ENCODE measurements at places on chromosomes 7 and 10. TPM values are rescaled to one million over a fixed set of nuclear protein-coding genes. Genes with fewer than 3 reads are reported as not detected.

DNA sequence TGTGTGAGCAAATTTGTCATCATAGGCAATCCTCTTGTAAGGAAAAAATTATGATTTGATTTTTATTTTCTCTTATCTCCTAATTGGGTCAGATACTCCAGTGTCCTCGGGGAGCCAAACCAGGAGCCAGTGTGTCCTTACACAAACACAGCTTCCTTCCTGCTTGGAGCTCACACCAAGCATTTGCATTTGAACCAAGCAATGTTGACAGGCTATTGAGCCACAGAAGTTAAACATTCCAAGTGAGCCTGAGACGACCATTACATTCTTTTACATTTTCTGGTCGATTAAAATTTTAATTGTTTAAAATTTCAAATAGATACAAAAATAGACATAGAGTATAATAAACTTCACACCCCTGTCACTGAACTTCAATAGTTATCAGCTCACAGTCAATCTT, 194.8 kb downstream of the CFTR start:
- no peak for DNase-seq

DNA sequence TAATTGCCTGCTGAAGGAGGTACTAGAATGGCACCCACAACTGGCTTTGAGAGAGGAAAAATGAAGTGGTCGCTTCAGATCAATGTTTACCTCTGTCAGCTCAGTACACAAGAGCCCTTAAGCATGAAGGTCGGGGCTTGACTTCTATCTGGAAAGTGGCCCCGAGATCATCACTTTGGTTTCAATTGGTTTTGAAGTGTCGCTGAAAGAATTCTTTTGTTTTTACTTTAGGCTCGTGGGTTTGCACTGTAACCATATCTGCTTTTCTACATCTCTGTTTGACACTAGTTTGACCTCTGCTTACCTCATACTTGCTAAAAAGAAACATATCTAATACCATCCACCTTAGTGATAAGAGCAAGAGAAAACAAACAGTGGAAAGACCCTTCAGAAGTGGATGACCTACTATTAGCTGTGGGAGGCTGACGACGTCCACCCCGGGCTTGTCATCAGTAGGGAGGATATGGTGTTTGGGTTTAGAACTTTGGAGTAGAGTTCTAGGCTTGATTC, 361.8 kb downstream of the GATA3 start:
- no peak for DNase-seq

Gene RINT1
- polyA plus RNA-seq = 26.9 TPM

- no peak for DNase-seq
Observed at GRCh38 chr10:26318672-26319071, 102.1 kb downstream of the GAD2 start.

GRCh38 chr10:71359364-71360046, 37.2 kb upstream of the CDH23 start:
- no peak for DNase-seq

- DNase-seq = no peak
Observed at GRCh38 chr10:67863094-67863493, 21.4 kb upstream of the SIRT1 start.

DNA sequence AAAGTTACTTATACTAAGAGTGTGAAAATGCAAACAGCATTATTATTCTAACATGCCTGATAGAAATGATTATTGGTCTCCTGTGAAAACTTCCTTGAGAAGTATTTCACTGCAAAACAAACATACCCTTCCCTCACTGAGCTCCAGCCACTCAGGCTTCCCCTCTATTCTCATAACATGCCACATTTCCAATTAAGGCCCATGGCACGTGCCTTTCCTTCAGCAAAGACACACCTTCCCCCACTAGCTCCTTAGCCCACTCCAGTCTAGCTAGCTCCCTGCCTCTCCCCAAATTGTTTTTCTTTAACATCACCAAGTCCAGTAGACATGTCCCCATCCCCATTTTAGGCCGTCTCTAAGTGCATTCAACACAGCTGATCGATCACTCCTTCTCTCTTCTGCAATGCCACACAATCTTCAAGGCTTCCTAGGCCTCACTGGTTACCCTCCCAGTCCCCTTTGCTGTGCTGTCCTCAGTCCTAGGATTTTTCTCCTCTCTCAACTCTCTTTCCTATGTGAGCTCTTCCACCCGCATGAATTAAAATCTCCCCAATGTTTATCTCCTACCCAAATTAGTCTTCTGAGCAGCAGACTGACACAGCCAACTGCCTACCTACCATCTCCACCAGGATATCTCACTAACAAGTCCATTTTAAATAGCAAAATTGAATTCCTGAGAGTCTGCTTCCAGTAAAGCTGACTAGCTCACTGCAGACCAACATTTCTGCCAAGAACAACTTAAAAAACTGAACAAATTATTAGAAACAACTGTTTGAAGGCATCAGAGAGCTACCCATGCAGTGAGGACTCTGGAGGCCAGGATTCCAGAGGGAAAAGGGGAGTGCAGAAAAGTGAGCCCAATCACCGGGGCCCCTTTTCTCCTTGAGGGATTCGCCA, 11.9 kb downstream of the CYTH3 start:
- no peak for DNase-seq

DNA sequence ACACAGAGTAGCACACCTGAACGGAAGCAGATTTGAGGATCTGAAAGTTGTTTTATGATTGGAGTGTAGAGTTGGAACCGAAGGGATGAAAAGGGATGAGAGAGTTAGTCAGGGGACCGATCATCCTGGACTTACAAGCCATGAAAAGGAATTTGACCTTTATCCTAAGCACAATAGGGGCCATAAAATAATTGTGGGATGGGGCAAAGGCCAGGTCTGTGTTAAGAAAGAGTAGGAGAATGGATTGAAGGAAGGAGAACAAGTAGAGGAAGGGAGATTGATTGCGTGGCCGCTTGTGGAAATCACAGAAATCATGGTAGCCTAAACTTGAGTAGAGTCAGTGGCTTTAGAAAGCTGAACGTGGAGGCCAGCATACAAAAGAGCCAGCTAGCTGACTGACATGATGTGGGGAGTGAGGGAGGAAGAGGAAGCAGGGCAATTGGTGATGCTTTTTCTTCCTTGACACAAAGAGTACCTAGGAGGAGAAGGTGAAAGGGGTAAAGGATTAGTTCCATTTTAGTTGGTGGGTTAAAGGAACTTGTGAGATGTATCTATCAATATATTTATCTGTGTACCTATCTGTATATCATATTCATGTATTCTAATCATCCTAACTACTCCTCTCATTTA, 67.1 kb upstream of the RPA3 start:
- DNase-seq = no peak

- DNase-seq = no peak
Observed at GRCh38 chr10:27072436-27073114, 27.7 kb downstream of the ANKRD26 start.

GRCh38 chr7:41122256-41122987, 580.5 kb downstream of the INHBA start:
- DNase-seq = no peak

Gene UBTD1
- polyA plus RNA-seq = 9.8 TPM

GRCh38 chr10:101967119-101967518, 88.9 kb downstream of the ARMH3 start:
- DNase-seq = no peak

- DNase-seq = no peak
Observed at GRCh38 chr10:79066411-79067240, 2.1 kb upstream of the ZMIZ1 start.

Gene LIPN
- not detected for polyA plus RNA-seq

Gene GPRIN2
- 3.8 TPM for polyA plus RNA-seq

Gene IFIT2
- polyA plus RNA-seq = 8.8 TPM

DNA sequence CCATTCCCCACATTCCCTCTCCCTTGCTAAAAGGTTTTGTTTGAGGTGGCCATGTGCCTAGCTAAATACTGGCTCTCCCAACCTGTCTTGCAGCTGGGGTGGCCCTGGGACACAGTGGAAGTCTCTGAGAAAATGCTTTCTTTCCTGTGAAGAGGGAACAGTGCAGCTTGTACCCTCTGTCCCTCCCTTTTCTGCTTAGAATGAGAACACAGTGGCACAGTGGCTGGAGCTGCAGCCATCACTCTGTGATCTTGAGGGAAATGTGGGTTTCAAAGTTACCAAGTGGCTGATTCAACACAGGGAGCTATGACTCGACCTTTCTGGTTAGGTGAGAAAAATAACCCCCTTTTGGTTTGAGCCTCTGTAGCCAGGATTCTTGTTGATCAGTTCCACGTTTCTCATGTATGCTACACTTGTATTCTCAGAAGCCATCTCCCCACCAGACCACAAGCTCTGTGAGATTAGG, 62.7 kb upstream of the CARD11 start:
- no peak for DNase-seq

Gene SFXN3
- 36.1 TPM for polyA plus RNA-seq

DNA sequence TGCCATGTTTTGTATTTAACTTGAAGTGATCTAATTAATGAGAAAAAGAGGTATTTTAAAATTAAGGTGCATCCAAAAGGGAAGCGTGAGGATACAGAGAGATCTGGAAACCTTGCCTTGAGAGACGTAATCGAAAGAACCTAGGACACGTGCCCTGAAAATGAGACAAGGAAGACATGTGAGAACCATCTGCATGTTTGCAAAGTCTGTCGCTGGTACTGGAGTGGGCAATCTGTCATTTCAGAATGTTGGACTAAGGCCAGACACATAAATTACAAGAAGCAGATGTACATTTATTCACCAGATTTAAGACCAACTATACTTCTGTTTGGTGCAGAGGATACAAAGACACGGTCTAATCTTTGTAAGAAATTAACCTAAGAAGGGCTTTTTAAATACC, 9.2 kb downstream of the AGR2 start:
- DNase-seq = no peak

GRCh38 chr10:42753126-42753506, 29.5 kb upstream of the BMS1 start:
- peak; percentile 61 for DNase-seq

- DNase-seq = no peak
Observed at GRCh38 chr10:11863353-11864109, 40.4 kb downstream of the PROSER2 start.

Gene ARL3
- polyA plus RNA-seq = 31.5 TPM

Gene AKR1B1
- 104 TPM for polyA plus RNA-seq

GRCh38 chr7:37916673-37917660, at the start of gene SFRP4:
SFRP4 (minus strand) TSS chr7:37916817; CDS start chr7:37916537, 280 bp downstream.
- no peak for DNase-seq

Gene OPN4
- not detected for polyA plus RNA-seq

Gene GRM8
- 9.4 TPM for polyA plus RNA-seq

- no peak for DNase-seq
Observed at GRCh38 chr7:141055146-141055545, 18.7 kb upstream of the TMEM178B start.

GRCh38 chr7:2626498-2627117, 5.2 kb upstream of the TTYH3 start:
- DNase-seq = no peak

- DNase-seq = no peak
Observed at GRCh38 chr10:79608505-79609375, 2.0 kb upstream of the SFTPA1 start.

Gene TMEM196
- not detected for polyA plus RNA-seq

DNA sequence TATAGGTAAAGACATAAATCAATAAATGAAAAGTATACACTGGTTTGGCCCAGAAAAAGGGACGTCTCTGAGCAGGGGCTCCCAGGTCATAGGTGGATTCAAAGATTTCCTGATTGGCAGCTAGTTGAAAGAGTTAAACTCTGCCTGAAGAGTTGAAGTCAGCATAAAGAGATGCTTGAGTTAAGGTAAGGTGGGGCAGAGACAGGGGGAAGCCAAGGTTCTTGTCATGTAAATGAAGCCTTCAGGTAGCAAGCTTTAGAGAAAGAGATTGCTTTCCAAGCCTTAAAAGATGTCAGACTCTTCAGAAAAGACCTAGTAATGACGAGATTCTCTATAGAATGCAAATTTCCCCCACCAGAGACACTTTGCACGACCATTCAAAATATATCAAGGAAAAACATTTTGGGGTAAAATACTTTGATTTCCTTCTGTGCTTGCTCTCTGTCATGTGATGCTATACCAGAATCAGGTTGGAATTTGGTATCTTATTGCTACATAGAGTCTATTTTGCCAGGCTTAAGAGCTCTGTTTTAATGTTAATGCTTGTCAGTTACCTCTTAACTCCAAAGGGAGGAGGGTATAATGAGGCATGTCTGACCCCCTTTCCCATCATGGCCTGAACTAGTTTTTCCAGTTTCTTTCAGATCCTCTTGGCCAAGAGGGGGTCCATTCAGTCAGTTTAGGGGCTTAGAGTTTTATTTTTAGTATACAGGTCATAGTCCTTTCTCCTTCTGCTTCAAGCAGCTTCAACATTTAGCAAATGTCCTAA, 429.6 kb downstream of the ADRA2A start:
- DNase-seq = no peak

DNA sequence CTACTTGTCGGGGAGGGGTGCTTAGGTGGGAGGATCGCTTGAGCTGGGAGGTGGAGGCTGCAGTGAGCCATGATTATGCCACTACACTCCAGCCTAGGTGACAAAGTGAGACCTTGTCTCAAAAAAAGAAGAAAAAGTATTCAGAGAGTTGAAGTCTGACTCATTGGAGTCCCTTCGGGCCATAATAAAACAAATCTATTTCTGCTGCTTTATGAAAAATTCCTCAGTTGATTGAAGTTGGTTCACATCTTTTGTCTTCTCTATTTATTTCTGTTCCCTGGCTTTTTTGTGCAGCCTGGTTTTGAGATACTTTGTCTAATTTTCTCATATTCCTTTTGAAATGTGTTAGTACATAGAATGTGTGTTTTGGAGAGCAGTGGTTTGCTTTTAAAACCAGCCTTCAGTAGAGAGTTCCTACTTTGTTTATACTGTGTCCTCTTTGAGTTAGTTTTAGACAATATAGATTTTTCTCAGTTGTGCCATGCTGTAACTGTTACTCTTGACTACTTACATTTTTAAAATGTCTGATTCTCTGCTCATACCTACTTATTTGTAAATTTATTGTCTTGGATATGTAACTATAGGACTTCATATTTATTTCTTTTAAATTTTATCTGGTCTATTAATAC, 36.7 kb downstream of the LUC7L2 start:
- DNase-seq = no peak

DNA sequence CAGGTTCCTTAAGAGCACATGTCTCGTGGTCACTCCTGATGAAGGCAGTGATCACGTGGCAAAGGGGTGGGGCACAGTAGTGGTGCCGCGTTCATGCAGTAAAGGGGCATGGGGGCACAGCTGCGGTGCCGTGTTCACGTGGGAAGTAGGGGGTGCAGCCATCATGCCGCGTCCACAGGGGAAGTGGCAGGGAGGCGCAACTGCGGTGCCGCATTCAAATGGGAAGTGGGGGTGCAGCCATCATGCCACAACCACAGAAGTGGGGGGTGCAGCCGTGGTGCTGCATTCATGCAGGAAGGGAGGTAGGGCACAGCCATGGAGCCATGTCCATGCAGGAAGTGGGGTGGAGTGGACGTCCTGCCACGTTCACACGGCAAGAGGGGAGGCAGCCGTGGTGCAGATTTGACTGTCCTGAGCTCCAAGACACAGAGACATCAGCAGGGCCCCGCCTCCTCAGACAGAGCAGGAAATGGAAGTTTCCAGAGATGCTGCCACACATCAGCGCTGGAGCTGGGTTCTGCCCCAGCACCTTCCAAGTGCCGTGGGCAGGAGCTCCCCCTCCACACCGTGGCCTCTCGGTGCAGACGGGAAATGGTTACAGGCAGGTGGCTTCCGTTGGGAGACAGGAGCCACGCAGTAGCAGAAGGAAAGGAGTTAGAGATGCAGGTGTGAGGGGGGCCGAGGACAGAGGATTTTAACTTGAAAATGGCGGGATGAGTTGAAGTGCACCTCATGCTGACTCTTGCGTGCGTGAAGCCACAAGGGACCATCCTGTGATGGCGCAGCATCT, 95.0 kb upstream of the DDC start:
- no peak for DNase-seq

Gene GATA3
- polyA plus RNA-seq = 129 TPM

Data from renal cortex interstitium (tissue), 15 donors.